Activated CD8-positive, alpha-beta memory T cell treated with anti-CD3 and anti-CD28 coated beads, Interleukin-2, amount 50 U/mL, for 4 hours (primary cell): ENCODE measurements at places on chromosomes 3 and 15.

GRCh38 chr3:188824566-188824965 lies 347.2 kb upstream of the TPRG1 start:
- no peak for DNase-seq

- no peak for DNase-seq
Measured at GRCh38 chr15:45183511-45183910, 4.3 kb downstream of the SHF start.

DNA sequence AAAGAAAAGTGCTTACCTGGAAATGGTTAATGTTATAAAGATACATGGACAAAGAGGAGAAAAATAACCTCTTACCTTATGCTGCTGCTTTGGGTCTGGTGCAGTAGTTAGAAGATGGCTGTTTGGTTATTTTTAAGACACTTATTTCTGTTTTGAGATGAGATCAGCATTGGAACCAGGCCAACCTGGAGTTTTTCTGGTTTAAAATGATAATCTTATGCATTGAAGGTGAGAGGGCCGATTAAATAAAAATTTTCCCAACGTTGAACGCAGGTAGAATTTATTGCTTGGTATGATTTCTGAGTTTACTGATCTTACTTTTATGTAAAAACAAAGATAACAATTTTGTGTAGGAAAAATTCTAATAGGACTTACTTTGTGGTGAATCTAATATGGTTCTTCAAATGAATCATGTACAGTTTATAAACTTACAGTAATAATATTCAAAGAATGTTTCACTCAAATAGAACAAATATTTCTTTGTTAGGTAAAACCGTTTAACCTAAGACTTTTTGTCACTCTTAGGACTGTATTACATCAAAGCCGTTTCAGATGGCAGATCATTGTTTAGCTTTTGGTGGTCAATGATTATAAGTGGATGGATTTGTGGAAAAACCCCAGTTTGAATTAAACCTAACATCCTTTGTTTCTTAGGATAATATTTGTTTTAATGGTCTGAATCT lies 14.9 kb downstream of the UBE2E2 start:
- no peak for DNase-seq

GRCh38 chr15:67077641-67078215 lies 12.3 kb downstream of the SMAD3 start:
- DNase-seq: no peak

DNA sequence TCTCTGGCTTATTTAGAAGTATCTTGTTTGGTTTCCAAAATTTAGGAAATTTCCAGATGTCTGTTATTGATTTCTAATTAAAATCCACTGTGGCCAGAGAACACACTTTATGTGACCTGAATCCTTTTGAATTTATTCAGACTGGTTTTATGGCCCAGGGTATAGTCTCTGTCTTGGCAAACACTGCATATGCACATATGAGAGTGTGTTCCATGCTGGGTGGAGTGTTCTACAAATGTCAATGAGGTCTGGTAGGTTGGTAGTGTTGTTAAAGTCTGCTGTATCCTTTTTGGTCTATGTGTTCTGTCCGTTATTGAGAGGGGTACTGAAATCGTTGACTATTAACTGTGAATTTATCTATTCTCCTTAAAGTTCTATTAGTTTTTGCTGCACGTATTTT lies 30.2 kb downstream of the PGPEP1L start:
- DNase-seq: no peak

- DNase-seq: no peak
Measured at GRCh38 chr15:71709808-71710418, 100.4 kb upstream of the NR2E3 start.

DNA sequence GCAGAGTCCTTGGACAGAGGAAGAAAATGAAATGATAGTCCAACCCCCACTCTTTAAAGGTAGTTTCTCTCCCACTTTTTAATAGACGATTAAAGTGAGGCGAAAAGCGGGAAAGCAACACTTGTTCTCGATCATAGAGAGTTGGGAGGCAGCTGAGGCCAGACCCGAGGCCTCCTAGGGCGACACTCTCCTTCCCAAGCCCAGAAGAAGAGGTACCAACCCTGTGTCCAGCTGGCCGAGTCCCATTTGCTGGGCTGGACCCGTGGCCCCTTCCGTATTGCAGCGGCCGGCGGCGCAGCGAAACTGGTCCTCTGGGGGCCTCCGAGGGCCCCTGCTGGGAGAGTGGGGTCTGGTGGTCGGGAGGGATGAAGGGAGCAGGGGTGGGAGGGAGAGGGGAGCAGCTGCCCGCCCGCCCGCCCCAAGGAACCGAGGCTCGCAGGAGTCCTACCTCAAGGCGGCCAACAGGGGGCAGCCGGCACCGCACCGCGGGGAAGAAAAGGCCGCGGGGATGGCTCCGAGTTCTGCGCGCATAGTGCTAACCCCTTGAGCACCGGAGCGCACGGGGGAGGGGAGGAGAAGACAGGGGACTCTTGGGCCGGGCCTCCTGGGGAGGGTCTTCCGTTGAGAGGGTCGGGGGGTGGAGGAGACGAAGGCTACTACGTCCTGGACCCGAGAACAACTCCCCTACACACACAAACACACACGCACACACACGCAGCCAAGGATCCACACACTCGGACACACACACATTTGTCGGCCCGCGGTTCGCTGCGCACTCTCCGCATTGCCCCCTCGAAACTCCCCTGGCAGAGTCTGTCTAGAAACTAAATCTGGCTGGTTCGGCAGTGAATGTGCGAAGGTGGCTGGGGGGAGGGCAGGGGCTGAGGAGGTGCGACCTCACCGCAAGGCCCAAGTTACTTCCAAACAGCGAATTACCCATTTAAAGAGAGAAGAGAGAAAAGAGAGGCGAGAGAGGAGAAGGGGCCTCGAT lies 2.0 kb downstream of the WNT5A start:
- peak; percentile 16 for DNase-seq

DNA sequence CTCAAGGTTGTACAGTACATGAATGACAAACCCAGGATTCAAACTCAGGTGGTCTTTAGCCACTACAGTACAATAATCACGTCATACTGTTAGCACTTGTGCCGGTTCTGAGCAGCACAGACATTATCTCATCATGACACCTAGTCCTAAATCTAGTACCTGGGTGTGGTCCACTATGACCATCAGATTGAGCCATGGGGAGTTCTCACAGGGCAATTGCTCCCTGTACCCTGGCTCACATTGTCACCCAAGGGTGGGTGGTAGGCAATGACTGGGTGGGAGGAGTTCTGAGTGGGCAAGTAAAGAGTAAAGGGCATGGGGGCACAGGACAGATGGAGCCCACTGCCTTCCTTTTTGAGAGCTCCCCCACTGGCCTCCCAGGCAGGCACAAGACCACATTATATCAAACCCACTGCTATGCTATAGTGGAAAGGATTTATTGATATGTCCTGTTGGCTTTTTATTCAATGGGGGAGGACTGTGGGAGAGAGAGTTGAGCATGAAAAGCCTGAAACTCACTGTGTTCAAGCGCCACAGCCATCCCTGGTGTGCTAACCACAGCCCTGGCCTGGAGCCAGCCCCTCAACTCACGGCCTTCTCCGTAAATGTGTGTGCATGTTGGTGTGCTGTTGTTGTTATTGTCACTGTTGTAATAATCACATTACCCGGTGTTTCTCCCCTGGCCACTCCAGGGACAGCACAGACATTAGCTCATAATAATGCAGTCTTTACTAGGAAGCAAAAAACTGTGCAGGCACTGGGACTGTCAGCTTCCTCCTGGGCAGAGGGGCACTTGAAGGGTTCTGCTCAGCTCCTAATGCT lies 27.3 kb downstream of the ADCY5 start:
- no peak for DNase-seq

DNA sequence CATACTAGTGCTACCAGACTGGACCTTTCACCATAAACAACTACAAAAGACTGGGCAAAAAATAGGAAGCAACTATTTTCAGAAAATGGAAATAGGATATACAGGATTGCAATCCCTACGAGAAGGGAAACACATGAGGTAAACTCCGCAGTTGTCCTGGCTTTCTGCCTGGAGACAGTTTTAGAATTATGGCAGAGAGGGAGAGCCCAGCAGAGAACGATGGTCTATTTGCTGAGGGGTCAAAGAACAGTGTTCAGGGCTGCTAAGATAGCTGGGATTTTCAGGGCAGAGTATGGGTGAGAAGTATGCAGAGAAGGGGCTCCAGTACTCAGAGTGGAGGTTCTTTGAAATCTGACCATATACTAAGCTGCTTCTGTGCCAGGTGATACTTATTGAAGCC lies 163.4 kb downstream of the CHDH start:
- no peak for DNase-seq

DNA sequence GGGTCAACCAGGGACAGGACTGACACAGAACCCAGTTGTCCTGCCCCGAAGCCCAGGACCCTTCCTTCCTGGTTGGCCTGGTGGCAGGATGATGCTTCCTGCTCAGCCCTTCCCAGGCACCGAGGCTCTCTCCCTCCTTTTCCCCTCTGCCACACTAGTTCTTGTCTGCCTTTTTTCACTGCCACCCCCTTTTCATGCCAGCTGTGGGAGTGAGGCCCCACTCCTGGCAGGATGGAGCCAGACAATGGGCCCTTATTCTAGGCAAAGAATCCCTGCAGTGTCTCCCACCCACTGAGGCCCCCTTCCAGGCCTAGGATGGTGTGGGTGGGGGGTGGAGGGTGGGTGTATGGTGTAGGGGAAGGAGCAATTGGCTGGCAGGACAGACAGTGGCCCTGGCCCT lies 1.1 kb upstream of the SCAMP5 start:
- no peak for DNase-seq

- DNase-seq: no peak
Measured at GRCh38 chr3:104685492-104685891, 681.2 kb upstream of the ALCAM start.

- DNase-seq: no peak
Measured at GRCh38 chr15:85927931-85928537, 133.3 kb upstream of the KLHL25 start.

- DNase-seq: peak; percentile 78
Measured at GRCh38 chr15:78131295-78132061, at the start of gene CIB2. CIB2 (minus strand) TSS chr15:78131445; CDS start chr15:78131215, 230 bp downstream.

DNA sequence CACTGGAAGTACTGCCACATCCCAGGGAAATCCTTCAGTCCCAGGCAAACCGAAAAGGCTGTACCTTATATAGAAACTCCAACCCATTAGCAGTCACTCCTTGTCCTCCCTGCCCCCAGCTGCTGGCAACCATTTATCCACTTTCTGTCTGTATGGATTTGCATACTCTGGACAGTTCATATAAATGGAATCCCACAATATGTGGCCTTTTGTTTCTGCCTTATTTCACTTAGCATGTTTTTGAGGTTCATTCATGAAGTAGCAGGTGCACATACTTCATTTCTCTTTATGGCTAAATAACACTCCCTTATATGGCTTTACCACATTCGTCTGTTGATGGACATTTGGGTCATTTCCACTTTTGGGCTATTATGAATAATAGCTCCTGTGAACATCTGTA lies 51.6 kb upstream of the CMTM8 start:
- no peak for DNase-seq

GRCh38 chr3:141735176-141735575 lies 2.9 kb upstream of the RNF7 start:
- DNase-seq: no peak

DNA sequence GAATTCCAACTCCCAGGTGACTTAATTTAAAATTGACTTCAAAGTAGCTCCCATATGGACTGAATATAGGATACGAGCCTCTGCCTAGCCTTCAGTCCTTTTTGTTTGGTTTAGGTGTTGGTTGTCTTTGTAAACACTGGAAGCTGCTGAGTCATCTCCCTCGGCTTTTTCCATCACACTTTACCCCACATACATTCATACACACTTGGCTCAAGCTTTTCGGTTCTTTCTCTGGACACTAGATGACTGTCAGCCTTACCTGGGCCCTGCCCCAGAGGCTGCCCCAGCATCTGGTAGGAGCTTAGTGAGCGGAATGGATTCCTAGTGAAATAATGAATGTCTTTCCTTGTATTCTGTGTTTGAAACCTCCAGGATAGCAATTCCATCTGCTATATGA lies 201.5 kb upstream of the IL12A start:
- no peak for DNase-seq

DNA sequence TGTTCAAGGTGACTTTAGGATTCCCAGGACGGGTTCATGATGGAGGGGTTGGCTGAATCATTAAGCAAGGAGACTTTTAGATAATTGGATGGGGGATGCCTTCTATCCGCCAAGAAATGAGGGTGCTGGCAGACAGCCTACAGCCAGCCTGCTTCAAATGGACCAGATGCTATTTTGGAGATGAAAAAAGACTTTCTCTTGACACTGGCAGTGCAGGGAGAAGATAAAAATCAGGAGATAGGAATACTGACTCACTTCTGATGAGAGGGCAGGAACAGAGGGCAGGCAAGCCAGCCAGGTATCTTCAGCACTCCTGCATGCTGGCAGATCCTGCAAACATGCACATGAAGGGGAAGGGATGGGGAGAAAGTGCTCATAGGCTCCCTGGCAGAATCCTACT lies 7.7 kb upstream of the SYN2 start:
- no peak for DNase-seq

DNA sequence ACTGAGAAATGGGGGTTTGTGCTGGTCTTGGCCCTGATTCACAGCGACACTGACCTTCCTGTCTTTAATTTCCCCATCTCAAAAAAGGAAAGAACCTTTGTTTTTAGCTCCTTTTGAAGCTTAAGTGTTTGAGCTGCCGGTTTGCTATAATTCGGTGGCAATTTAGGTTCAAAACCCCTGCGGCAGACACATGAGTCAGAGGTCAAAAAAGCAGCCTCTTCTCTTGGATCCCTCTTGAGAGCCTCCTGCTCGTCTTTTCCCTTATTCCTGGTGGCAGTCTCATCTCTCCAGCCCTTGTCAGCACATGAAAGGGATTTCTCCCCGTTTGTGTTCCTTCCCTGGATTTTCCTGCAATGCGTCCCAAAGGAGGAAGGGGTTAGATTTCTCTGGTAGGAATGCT lies 64.5 kb downstream of the GRIP2 start:
- DNase-seq: no peak
